Left ventricle myocardium superior (tissue), 1 donor: ENCODE measurements at places on chromosomes 6 and 20. TPM values are rescaled to one million over a fixed set of nuclear protein-coding genes. Genes with fewer than 3 reads are reported as not detected.
A peak's percentile ranks its signal among the peaks of the same experiment; 100 is the strongest.

The OR2H2 gene
- total RNA-seq = not detected

DNA sequence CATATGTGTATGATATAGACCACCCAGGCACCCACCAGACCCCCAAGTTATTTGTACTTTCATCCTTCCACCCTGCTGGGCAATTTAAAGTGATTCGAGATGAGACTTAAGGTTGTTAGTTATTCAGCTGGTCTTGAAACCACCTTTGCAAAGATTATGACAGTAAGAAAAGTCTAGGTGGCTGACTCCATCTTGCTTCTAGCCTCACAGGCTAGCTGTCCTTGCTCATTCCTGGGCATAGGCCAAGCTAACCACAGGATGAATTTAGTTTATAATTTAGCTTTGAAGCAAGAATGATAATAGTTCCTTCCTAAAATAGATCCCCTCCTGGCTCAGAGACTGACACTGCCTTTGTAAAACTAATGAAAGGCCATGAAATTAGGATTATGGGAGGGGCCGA, 71.9 kb upstream of the IYD start:
- no peak for DNase-seq

- no peak for DNase-seq
Measured at GRCh38 chr20:32586291-32586690, 1.2 kb upstream of the NOL4L start.

DNA sequence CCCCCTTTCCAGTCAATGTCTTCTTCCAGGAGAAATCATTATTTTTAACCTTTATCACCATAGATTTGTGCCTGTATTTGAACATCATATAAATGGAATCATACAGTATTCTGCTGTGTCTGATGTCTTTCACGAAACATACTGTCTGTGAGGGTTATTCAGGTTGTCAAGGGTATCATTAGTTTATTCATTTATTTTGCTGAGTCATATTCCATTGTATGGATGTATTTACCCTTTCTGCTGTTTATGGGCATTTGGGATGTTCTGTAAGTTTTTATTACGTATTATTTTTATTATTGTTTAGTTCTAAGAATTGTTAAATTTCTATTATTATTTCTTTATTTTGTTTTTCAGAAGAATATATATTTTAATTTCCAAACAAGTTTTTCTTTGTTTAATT, 22.0 kb downstream of the DNPH1 start:
- no peak for DNase-seq

DNA sequence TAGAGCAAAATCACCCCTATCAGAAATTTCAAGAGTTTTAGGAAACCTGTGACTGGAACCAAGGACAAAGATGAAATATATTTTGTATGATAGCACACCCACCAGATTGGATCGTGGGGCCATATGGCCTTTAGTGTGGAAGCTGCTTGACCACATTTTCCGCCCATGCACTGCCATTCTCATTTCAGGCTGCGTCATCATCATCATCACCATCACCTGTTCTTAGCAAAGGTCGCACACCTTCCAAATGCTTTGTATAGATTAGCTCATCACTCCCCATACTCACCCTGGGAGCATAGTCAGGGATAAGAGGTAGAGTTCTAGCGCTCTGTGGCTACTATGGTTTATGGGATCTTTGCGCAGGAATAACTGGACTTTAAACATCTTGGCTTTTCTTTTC, 185.7 kb downstream of the MTHFD1L start:
- DNase-seq = no peak

DNA sequence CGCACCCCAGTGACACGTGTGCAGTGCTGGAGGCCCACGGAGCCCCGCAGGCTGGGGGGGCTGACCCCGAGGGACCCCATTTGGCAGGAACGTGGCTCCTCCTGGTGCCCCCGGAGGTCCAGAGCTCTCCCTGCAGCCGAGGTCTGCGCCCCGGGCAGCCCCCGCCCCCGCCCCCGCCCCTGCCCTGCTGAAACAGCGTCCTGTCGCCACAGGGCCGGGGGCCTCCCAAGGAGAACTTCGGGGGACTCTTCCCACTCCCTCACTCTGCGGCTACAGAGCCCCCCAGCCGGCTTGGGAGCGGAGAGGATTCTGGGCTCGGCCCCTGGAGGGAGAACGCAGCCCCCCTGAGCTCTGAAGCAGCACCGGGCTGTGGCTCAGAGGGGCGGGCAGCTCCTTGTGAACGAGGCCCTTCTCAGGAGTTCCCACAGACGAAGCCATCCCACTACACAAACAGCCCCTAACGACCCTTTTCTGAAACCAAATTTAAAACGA, 115.2 kb downstream of the DLL1 start:
- no peak for DNase-seq

DNA sequence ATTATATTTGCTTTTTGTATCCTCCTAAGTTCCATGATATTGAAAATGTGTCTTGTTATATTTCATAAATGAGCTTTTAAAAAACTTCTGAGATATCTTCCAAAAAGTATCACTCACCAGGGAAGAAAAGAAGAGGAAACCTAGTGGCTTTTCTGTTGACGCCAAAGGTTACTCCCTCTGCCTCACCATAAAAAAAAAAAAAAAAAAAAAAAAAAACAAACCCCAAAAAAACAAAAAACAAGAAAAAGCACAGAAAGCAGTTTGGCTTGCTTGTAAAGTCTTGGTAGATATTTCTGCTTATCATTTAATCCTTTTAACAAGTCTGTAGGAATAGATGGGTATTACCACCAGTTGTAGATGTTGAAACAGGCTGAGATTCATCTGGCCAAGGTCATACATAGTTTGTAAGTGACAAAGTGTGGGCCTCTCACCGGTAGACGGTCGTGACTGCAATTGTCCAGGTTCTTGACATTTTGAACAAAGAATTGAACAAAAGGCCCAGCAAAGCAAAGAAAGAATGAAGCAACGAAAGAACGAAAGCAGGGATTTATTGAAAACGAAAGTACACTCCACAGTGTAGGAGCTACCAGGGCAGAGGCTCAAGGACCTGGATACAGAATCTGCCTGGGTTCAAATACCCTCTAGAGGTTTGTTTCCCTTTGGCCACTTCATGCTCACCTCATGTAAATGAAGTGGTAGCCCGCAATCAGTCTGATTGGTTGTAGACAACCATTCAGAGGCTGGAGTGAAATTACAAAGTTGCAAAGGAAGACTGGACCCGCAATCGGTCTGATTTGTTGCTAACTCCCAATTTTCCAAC, 11.6 kb upstream of the ELOVL5 start:
- DNase-seq = no peak

- DNase-seq = no peak
Measured at GRCh38 chr6:146587459-146587858, 11.3 kb upstream of the ADGB start.

The NRSN1 gene
- total RNA-seq = not detected

The RIPOR3 gene
- total RNA-seq = 8.0 TPM

The SLC22A7 gene
- total RNA-seq = not detected

- no peak for DNase-seq
Measured at GRCh38 chr6:143700684-143701348, 23.1 kb downstream of the PHACTR2 start.

- no peak for DNase-seq
Measured at GRCh38 chr20:57243480-57244220, 22.8 kb downstream of the BMP7 start.

DNA sequence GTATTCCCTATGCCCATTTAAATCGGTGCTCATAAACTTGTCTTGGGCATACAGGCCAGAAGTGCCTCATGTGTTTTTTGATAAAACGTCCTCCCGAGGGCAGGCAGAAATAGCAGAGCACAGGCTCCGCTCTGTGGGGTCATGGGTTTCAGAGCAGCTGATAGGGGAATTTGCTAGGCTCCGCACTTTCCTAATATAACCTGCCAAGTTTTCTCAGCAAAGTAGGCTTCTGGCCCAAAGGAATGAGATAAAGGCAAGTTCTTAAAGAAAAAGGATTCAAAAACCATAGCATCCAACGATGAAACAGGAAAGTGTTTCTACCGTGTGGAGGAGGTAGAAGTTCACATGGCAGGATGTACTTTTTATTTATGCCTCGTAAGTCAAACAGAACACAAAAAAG, 69.8 kb upstream of the RALGAPA2 start:
- DNase-seq = no peak

DNA sequence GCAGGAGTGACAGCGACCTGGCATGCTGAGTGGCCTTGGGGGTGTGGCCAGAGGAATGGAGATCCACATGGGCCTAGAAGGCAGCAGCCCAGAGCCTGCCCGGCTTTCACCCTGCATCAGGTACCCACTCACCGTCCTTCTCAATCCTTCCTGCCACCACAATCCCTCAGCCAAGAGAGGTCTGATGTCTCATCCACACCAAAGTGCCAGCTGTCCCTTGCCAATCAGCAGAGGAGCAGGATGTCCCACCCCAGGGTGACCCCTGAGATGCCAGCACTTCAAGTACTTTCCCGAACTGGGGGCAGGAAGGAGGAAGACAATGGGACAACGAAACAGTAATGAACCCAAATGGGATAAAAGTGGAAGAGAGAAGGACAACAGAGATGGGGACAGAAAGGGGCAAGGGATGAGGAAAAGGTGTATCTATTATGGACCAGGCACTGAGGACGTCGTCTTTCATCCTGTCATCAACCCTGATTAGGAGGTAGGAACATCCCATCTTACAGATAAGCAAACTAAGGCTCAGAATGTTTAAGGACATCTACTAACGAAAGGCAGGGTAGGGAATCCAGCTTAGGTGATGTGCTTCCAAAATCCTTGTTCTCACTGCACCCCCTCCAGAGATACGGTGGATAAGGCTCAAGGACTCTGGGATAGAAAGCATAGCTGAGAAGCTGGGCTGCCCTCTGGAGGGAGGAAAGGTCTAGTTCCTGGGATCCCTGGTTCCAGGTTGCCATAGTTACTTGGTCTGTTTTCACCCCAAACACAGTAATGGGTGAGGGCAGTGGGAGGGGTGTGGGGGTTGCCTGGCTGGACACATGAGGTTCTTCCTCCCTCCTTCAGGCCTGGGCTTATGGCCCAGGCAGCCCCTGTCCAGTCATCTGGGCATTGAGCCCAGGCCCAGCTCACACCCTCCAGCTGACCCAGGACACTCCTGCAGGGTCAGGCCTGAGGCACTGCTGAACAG, 4.5 kb upstream of the TNXB start:
- DNase-seq = peak; percentile 90

GRCh38 chr20:48626226-48626937, 201.4 kb downstream of the PREX1 start:
- no peak for DNase-seq

The ZBP1 gene
- total RNA-seq = 0.15 TPM

The LCA5 gene
- 2.4 TPM for total RNA-seq

DNA sequence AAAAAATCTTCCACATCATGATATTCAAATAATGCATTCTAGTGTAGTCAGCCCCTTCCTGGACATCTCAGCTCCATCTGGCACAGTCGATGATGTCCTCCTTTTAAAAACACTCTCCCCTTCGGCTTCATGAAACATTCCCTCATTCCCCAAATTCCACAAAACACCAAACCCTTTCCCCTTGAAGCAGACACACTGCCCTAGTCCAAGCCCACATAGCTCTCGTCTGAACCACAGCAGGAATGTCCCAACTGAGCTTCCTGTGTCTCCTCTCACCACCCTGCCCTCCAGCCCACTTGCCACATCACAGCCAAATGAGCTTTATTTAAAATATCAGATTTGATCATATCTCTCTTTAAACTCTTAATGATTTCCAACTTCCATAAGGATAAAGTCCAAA, 106.4 kb upstream of the CARMIL1 start:
- DNase-seq = no peak

DNA sequence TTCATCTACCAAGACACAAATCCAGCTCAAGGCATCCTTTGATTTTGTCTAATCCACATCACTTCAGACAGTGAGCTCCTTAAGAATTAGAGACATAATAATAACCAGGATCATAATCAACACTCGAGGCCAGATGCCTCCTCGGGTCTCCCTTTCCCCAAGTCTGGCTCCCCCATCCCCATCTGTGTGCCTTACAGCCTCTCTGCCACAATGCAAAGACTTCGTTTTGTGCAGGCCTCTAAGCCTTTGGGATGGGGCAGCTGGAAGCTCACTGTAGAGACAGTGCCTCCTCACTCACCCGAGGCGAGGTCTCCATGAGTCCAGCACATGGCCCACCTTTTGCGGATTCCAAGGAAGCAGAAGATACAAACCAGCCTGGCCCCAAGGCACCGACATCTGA, 30.3 kb downstream of the LRFN2 start:
- DNase-seq = no peak

GRCh38 chr6:33211666-33212422, 3.5 kb downstream of the RING1 start:
- no peak for DNase-seq

DNA sequence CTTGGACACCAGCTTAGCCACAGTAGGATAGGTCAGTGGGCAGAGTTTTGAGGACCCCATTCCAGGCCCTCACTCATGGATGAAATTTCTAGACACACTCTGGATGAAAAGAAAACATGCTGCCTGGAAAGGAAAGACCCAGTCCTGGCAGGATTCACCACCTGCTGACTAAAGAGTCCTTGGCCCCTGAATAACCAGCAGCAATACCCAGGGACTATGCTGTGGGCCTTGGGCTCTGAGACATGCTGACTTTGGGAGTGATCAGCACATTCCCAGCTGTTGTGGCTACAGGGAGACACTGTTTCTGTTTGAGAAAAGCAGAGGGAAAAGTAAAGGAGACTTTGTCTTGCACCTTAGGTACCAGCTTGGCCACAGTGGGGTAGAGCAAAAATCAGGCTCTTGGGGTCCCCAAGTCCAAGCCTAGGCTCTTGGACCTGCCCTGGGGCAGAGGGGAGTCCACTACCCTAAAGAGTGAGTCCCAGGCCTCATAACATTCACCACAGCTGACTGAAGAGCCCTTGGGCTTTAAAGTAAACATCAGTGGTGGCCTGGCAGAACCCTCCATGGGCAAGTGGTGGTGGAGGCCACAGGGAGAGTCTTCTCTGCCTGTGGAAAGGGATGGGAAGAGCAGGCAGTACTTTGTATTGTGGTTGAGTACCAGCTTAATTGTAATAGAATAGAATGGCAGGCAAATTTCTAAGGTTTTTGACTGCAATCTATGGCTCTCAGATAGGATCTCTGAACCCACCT, 516.8 kb downstream of the BCKDHB start:
- DNase-seq = no peak

- no peak for DNase-seq
Measured at GRCh38 chr6:498795-499231, 107.3 kb downstream of the IRF4 start.

The EPHA7 gene
- 1.5 TPM for total RNA-seq

The MUCL3 gene
- total RNA-seq = not detected

The OR2B6 gene
- not detected for total RNA-seq

DNA sequence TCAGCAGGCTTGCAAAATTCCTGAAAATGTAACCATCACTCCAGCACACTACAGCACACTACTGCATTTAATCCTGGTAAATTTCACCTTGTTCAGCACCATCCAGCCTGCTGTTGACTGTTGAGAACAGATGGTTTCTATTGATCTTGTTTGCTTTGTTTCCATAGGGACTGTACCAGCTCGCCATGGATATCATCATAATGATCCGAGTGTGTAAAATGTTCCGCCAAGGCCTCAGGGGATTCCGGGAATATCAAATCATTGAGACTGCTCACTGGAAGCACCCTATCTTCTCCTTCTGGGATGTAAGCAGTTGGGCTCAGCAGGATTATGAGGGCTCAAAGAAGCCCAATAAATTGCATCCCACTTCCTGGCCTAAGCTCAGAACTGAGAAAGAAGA, 4.1 kb downstream of the CNBD2 start:
- DNase-seq = no peak

The GNMT gene
- 2.0 TPM for total RNA-seq

The RFX6 gene
- not detected for total RNA-seq

GRCh38 chr6:143755301-143755744, 77.6 kb downstream of the PHACTR2 start:
- DNase-seq = no peak

GRCh38 chr20:52379723-52380336, 188.3 kb upstream of the ZFP64 start:
- peak; percentile 51 for DNase-seq

GRCh38 chr20:9109566-9109965, 40.7 kb downstream of the PLCB4 start:
- DNase-seq = no peak
